ENCODE measurements at places on chromosomes 4 and X.
A peak's percentile ranks its signal among the peaks of the same experiment; 100 is the strongest.

GRCh38 chr4:40686081-40686913 is 56.6 kb upstream of the RBM47 start:
- DNase-seq = no peak

GRCh38 chr4:125111323-125111722 is 203.4 kb upstream of the FAT4 start:
- no peak for DNase-seq

DNA sequence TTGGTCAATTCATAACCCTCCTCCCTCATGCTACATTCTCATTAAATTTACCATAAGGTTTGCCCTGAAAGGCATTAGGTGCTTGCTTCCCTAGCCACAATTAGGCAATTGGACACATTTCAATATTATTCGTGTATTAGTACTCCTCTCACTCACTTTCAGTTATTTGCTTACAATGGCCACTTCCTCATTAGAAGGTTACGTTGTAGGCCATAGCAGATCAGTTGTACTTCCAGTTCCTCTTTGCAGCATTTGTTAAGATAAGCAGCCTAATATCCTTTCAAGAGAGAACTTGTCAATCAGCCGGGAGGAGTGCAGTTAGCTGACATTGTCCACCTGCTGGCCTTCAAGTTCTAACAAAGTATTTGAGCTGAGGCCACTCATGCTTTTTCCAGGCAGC is 1017.2 kb downstream of the PCDH7 start:
- no peak for DNase-seq

DNA sequence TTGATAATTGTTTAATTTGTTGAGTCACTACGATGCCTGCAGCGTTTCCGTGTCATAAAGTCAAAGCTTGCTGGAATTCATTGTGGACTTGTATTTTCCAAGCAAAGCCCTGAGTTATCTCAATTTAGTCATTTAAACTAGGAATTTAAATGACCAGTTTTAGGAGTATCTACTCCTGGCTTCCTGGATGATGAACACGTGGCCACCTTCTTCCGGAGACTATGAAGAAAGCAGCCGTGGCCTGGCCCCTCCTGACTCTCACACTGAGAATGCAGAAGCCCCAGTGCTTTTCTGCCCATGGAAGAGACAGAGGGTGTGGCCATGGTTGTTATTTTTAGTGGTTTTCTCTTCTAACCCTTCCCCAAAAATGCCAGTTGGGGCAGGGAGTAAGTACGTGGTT is 250.7 kb upstream of the GATB start:
- DNase-seq = no peak

DNA sequence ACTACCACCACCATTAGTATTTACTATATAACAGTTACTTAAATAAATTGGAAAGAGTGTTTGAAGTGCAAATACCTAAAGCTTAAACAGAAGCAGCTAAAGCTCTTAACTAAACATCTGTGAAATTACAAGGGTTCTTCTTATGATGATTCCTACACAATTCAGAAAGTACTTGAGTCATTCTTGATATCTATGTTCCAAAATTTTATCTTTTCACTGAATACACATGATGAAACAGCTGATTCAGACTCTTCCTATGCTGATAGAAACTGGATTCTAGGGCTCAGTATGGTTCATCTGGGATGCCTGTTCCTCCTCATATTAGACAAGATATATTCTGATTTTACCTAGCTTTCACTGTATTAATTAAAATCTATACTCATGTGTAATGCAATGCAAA is 13.6 kb downstream of the EREG start:
- no peak for DNase-seq

GRCh38 chr4:113998079-113998478 is 18.6 kb upstream of the ARSJ start:
- DNase-seq = no peak

GRCh38 chr4:14880805-14881204 is 121.5 kb upstream of the CPEB2 start:
- no peak for DNase-seq

- DNase-seq = peak; percentile 46
Measured at GRCh38 chr4:127188847-127189246, 443.9 kb upstream of the INTU start.

Measured in myocyte (in vitro differentiated cells).